ENCODE measurements at places on chromosomes 16 and 17. TPM values are rescaled to one million over a fixed set of nuclear protein-coding genes. Genes with fewer than 3 reads are reported as not detected.

GRCh38 chr17:47117386-47117785 lies 71.7 kb downstream of the CDC27 start:
- no peak for DNase-seq

DNA sequence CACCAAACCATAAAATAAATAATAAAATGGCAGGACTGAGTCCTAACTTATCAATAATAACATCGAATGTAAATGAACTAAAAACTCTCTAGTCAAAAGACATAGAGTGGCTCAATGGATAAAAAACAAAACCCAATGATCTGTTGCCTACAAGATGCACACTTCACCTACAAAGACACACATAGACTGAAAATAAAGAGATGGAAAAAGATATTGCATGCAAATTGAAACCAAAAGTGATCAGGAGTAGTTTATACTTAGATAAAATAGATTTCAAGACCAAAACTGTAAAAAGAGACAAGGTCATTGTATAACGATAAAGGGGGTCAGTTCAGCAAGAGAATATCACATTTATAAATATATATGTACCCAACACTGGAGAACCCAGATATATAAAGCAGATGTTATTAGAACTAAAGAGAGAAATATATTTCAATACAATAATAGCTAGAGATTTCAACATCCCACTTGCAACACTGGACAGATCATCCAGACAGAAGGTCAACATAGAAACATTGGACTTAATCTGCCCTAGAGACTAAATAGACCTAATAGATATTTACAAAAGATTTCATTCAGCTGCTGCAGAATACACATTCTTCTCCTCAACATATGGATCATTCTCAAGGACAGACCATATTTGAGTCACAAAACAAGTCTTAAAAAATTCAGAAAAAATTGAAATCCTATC lies 29.8 kb downstream of the SLC47A2 start:
- DNase-seq = no peak

GRCh38 chr16:66508248-66508913 lies 41.5 kb downstream of the TK2 start:
- no peak for DNase-seq

GRCh38 chr16:29806099-29806579 lies at the start of gene MAZ:
Gene MAZ, plus strand, starts transcription at chr16:29806529. Its CDS starts 173 bp downstream, at chr16:29806702.
- peak; percentile 96 for DNase-seq

- no peak for DNase-seq
Observed at GRCh38 chr16:1049113-1049975, 23.2 kb upstream of the SSTR5 start.

- no peak for DNase-seq
Observed at GRCh38 chr17:17300624-17301568, 2.3 kb upstream of the NT5M start.

DNA sequence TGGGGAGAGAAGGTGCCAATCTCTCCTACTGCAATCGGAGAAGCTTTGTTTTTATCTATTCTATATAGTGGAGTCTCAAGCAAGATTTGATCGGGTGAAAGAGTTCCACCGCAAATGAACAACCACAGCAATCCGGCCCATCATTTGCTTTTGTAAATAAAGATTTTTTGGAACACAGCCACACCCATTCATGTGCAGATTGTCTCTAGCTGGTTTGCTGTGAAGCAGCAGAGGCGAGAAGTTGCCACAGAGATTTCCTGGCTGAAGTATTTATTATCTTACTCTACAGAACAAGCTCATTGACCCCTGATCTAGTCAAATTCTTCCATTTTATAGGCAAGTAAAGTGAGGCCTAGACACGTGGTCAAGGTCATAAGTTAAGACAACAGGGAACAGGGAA lies 195.5 kb upstream of the TNRC6C start:
- DNase-seq = no peak

- DNase-seq = no peak
Observed at GRCh38 chr17:17435323-17435722, 41.5 kb upstream of the MED9 start.

ANKFN1 gene
- total RNA-seq = 0.40 TPM

CA5A gene
- total RNA-seq = not detected

HSD17B2 gene
- total RNA-seq = not detected

HS3ST2 gene
- total RNA-seq = 0.71 TPM

CPNE7 gene
- 0.83 TPM for total RNA-seq

NAA38 gene
- total RNA-seq = 99.4 TPM

GPR179 gene
- not detected for total RNA-seq

CDH5 gene
- 62.8 TPM for total RNA-seq

All from esophagus muscularis mucosa (tissue), 4 donors.